ENCODE measurements at places on chromosomes 12 and 14.

GRCh38 chr12:120496413-120497340, 764 bp downstream of the DYNLL1 start:
- DNase-seq, result no peak

DNA sequence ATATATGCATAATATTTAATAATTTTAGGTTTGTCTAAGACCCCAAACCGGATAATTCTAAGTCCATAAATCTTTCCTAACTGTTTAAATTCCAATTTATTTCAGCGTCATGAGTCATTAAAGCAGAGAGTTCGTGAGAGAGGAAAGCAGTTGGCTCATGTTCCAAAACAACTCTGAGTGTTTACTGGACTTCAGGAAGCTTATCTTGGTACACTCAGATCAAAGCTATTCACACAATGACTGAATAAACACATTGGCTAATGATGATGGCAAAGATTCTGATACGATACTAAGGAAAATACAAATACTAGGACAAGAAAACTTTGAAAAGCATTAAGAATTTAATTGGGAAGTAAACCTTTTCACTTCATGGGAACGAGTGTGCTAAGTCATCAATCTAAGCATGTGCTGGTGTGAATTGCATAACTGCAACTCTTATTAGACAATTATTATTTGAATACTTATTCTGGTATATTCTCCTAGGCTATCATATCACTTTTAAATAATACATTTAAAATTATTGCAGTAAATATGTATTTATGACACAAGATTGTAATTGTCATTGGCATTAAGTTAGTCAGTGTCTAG, 34.8 kb upstream of the CLEC14A start:
- DNase-seq, result no peak

- DNase-seq, result no peak
Measured at GRCh38 chr12:47385653-47386052, 305.9 kb upstream of the AMIGO2 start.

DNA sequence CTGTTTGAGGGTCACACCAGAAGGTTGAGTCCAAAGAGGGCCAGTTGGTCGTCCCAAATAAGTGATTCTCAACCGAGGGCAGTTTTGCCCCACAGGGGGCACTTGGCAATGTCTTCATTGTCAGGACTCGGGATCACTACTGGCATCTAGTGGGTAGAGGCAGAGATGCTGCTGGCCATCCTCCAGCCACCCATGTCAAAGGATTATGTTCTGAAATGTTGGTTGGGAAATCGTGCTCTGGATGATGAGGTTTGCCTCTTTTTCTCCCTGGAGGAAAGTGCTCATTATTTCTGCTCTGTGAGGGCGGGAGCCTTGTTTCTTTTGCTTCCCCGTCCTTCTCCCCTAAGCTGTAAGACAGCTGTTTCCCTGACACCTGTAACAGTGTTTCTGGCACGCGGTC, 3.6 kb downstream of the ZNF839 start:
- DNase-seq, result peak; percentile 29

GRCh38 chr12:71356569-71356968, 83.0 kb upstream of the LGR5 start:
- no peak for DNase-seq

- no peak for DNase-seq
Measured at GRCh38 chr14:23183479-23183878, at the start of gene SLC7A8. Gene SLC7A8, minus strand, starts transcription at chr14:23183660. Its CDS starts 746 bp downstream, at chr14:23182914.

DNA sequence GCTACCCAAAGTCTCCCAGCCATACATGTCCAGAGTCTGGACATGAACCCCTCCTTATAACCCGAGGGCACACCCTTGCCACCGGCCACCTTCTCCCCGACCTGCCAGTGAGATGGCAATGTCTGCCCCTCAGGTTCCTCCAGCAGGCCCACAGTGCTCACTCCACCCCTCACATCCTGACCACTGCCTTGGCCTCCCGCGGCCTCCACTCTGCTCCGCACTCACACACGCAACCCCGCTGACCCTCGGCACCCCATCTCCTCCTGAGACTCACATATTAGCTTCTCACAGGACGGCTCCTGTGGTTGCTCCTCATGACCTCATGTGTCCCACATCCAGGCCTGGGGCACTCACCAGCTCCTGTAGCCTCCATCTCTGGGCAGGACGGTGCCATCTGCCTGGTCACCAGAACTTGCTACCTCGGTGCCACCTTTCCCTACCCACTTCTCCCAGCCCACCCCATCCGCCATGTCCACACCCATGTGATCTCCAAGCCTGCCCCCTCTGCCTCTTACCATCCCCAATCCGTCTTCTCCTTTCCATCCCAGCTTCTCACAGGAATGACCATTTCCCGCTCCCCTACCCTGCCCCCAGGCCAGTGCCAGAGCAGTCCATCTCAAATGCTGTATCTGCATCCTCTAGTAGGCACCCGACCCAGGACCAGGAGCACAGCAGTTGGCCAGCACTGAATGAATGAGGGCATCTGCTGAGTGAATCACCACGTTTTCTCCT, 198.6 kb upstream of the DIO3 start:
- no peak for DNase-seq

DNA sequence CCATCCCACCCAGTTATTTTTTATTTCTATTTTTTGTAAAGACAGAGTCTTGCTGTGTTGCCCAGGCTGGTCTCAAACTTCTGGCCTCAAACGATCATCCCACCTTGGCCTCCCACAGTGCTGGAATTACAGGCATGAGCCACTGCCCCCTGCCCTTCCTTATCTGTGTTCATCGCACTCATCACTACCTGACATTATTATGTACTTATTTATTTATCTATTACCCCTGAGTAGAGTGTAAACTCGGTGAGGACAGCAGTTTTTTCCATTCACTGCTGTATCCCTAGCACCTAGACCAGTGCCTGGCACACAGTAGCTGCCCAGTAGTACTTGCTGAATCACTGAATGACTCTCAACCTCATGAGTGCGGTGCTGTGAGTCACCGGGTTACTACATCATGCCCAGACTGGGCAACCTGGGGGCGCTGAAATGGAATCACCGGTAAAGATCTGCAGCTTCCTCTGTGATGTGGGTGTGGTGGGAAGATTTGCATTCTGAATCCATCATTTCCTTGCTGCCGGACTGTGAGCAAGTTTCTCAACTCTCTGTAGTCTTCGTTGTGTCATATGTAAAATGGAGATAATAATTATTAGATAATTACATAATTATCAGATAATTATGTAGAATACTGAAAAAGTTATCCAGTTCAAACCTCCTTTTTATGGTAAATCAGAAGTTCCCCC, 81.9 kb upstream of the USP44 start:
- DNase-seq, result no peak

DNA sequence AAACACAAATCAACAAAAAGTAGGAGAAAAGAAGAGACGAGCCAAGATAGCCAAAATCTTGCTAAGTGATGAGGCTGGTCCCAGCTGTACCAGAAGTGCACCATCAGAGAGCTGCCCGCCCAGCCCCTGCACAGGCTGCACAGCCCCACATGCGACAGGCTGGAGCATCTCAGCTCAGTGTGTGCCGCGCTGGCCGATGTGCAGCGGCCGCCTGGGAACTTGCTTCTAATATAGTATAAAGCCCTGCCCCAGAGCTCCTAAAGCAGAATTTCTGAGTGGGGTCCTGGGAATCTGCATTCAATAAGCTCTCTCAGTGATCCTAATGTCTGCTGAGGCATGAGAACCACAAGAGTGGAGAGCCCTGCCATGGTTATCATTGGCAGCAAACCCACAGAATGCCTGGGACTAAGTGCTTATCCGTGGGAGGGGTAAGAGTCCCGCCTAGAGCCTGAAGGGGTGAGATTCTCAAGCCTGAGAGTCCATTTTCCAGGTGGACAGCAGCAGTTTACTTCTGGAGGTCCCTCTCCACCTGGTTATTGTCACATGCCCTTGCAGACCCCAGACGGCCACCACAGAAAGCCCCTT, 171.6 kb downstream of the DPF3 start:
- DNase-seq, result no peak

DNA sequence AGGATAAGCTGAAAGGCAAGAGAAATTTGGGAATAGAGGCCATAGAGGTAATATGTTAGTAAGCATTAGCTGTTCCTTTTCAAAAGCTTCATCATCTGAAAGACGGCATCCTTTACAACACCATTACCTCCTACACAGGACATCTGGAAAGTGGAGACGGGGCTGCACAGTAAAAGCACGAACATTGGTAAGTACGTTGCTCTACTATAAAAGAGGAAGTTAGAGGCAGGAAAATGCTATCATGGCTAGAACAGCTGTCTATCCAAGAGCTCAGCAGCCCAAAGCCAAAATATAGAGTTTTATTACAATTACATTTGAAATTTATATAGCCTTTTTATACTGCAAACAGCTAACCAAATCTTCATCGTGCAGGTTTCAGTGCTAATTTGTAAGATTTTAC, 172.3 kb upstream of the GRIP1 start:
- no peak for DNase-seq

DNA sequence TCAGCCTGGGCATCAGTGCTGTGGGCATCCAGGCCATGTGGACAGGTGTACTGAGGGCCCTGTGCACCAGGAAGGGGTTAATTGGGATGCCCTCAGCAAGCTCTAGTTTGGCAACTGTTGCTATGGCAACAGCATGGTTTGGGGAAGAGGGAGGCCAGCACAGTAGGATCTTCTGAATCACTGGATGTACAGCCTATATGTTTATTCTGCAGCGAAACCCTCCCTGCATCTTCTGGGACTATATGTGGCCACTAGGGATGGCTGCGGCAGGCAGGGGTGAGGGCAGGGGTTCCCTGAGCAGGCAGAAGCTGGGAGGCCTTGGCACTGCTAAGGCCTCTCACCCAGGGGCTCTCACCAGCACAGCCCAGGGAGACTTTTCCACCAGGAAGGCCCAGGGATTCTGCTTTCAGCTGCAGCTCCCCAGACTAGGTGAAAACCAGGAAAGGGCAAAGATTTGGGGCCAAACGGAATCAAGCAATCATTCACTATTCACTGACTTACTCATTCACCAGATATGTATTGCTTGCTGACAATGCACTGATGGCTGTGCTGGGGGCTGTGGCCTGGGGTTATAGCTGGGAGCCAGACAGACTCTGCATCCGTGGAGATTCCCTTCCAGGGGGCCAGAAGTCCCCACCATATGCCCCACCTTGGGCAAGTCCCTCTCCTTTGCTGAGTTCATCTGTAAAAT, 42.8 kb downstream of the IRF2BPL start:
- DNase-seq, result no peak

GRCh38 chr12:72141381-72141780, 130.8 kb upstream of the TRHDE start:
- DNase-seq, result no peak

DNA sequence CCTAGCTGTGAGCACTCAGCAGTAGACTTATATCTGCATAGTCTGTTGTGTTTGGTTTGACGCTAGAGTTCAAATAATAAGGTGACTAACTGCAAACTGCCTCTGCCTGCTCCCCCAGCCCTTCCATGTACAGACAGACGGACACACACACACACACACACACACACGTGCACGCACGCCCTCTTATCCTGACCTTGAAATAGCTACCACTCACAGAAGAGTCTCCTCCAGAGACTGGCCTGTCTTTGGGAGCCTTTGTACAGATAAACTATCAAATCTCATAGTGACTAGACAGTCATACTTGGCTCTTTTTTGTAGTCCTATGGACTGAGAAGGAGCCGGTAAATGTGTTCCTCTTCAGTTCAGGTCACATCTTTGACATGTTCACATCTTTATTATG, 158.4 kb downstream of the FBXL14 start:
- DNase-seq, result no peak

DNA sequence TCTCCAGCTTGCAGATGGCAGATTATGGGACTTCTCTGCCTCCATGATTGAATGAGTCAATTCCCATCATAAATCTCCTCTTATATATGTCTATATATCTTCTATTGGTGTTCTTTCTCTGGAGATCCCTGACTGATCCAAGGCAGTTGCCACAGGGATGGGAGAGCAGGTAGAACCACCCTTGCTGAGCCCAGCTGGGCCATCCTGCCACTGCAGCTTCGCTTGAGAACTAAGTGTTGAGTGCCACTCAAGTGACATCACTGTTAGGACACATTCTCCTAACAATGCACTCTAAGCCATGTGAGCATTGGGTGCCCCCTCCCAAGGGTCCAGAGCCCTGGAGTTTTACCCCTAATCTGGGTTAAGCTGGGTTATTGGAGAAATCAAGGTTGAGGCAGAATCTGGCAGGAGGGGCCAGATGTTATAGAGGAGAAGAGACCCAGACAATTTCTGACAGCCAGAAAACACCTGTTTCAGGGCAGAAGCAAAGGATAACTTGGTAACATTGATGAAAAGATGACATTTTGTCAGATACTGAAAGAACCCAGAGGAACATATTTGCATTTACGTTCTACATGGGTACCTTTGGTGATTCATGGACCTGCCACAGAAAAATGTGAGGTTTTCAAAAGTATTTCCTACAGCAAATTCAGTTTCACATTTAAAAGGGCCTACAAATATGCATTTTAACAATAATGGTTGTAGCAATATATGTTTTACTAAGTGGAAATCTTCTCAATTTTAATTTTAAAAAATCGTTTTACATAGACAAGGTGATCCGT, 57.2 kb upstream of the MAX start:
- DNase-seq, result no peak

DNA sequence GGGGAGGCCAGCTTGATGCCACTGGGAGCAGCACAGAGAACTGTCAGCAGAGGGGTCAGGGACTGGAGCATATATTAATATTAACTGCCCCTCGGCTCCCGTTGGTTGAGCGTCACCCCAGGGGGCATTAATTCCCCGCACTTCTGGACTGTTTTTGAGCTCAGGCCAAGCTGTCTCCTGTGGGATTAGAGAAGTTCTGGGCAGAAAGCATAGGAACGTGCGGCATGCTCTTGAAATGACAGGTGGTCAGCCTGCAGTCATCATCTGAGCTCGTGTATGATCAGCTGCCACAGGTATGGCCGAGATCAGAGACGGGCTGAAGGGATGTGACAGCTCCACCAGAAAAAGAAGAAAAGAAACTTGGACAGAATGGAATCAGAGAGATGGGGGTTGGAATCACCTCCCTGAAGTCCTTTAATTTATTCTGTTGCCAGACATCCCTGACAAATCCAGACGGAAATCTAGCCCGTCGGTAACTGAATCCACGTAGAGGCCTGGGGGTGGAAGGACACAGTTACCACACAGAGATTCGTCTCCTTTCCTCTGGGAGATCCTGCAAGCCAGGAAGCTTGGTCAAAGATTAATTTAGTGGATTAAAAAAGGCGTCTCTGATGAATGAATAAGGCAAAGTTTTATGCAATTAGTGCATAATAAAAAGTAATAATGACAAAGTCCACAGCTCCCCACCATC, 23.6 kb downstream of the NR1H4 start:
- DNase-seq, result no peak

DNA sequence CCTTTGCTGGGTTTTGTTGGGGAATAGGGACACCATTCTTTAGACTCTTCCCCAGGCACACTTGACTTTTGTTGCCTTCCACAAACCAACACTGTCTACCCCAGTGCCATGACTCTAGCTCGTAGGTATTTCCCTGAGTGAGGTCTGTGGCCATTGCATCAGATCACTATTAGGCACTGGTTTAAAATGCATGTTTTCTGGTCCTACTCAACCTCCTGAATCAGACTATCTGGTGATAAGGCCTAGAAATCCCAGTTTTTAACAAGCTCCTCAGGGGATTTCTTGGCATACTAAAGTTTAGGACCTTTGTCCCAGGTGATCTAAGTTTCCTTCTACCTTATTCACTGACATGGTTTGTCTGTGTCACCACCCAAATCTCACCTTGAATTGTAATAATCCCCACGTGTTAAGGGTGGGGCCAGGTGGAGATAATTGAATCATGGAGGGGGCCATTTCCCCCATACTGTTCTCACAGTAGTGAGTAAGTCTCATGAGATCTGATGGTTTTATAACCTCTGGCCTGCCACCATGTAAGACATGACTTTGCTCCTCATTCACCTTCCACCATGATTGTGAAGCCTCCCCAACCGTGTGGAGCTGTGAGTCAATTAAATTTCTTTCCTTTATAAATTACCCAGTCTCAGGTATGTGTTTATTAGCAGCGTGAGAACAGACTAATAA, 87.8 kb upstream of the PSMC1 start:
- DNase-seq, result no peak

- DNase-seq, result no peak
Measured at GRCh38 chr14:24213866-24214662, 776 bp upstream of the CHMP4A start.

Data from NCI-H1930 (cell line).